BJ (cell line): ENCODE measurements at places on chromosomes 3 and 15.

- no peak for DNase-seq
Observed at GRCh38 chr3:125331243-125331642, 43.9 kb downstream of the ZNF148 start.

- DNase-seq: no peak
Observed at GRCh38 chr3:108185536-108185935, 36.7 kb downstream of the IFT57 start.

DNA sequence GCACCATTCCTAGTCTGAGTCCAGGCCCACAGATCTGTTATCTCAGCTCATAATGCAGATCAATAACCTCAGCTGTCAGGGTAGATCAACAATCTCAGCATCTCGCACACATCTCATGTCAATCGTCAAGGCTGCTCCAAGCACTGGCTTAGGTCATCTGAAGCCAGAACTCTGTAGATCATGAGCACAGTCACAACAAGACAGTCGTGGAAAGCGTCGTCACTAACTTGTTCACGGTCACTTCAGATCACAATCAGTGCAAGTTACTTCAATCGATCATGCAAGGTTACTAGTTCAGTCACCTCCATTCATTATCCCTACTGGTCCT, 71.8 kb downstream of the RBPMS2 start:
- DNase-seq: no peak

DNA sequence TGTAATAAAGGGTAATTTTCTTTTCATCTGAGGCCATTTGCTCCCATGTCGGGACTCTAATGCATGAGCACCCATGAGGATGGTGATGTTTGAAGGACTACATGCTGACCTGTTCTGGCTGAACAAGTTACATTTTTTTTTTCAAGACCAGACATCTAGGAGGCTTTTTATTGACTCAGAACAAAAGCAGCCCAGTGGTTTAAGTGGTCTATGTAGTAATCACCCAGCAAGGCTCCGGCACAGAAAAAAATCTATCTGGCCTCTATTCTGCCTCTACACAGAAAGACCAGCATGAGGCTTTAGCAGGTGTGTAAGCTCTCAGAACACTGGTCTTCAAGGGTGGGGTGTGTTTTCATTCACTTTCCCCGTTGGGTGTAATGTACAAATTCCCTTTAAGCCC, 95.1 kb upstream of the ZBED2 start:
- DNase-seq: no peak

GRCh38 chr3:120793601-120794000, 51.1 kb downstream of the GTF2E1 start:
- no peak for DNase-seq

GRCh38 chr3:136939489-136939888, 18.3 kb upstream of the IL20RB start:
- DNase-seq: no peak

GRCh38 chr15:64586984-64587383, 126.6 kb downstream of the ZNF609 start:
- no peak for DNase-seq

DNA sequence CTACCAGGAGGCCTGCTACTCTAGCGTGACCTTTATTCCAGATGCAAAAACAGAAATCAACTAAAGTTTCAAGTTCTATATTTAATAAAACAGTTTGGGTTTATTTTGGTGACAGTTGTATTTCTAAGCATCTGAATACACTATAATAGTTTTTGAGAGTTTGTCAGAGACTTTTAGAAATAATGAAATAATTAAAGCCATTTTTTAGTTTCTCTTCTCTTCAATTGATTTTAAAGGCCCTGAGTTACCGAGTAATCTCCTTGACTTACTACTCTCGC, 523.4 kb downstream of the CADM2 start:
- DNase-seq: no peak

- DNase-seq: no peak
Observed at GRCh38 chr3:150129166-150129565, 158.5 kb upstream of the PFN2 start.

DNA sequence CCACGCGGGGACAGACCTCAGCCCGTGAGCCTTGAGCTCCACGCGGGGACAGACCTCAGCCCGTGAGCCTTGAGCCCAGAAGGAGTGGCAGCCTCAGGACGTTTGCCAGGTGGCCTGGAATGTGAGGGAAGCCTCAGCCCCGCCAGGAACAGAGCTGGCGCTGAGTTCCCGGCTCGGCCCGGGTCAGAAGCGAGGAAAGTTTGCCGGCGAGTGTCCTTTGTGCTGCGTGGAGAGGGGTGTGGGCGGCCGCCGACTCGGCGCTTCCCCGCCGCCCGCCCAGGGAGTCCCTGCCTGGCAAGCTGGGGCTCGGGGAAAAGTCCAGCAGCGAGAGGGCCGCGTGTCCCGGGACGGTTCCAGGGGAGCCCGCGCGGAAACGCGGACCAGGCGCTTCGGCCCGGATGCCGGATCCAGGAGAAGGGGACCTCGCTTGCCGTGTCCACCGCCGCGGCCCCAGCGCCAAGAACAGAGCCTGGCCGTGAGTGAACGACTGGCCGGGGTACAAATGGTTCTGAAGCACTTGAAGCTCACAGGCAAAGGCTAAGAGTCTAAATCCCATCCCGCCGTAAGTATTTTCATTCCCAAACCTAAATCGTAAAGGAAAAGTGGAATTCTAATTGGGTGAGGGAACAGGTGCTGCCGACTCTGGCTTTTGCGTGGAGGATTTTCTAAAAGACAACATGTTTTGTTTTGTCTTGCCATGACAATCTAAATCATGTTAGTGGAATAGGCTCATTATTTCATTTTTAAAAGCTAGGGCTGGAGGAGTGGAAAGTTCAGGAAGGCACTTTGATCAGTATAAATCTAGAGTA, 1.7 kb downstream of the LRRN1 start:
- no peak for DNase-seq

DNA sequence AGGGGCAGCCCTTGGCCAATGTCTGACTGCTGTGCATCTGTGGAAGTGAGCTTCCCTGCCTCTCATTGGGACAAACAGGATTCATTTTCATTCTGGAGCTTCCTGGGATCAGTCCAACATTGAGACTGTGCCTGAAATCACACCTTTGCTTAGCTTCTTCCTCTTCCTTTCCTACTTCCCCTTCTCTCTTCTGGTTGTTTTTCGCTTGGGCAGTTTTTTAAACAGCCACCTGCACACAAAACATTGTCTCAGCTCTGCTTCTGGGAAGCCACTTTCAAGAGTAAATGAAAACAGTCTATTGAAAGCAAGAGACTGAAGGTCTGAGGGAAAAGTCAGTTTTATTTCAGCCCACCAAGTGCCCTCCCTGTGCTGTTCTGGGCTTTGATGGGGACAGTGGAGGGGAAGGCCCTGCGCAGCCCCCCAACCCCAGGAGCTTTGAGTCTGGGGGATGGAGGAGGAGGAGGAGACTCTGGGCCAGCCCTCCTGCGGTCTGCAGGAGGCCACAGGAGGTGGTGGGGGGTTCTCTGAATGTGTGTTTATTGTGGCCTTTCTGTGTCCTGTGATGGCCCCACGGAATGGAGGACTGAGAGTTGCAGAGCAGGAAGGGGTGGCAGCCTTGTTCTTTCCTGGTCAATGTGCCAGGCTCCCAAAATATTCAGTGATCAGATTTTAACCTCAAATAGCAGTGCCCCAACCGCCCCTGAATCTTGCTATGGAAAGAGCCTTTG, 7.8 kb upstream of the ISLR2 start:
- DNase-seq: no peak

GRCh38 chr3:89245612-89246011, 138.2 kb downstream of the EPHA3 start:
- no peak for DNase-seq

DNA sequence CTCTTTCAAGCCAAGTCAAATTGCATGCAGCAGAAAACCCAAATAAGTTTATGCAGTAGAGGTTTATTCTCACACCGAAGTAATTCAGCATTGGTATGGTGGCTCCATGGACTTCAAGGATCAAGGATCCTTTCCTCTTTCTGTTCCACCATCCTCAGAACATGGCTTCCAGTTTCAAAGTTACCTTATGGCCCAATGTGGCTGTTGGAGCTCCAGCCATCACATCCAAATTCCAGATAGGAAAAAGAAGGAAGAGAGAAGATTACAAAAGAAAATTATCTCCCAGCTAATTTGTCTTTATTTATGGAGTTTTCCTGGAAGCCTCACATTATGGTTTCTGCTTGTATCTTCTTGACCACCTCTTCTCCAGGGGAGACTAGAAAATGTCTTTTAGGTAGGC, 282.5 kb upstream of the CTDSPL start:
- no peak for DNase-seq

GRCh38 chr3:43031889-43032545, 52.9 kb downstream of the GASK1A start:
- no peak for DNase-seq

GRCh38 chr3:62872318-62872717, 2.9 kb downstream of the CADPS start:
- no peak for DNase-seq

DNA sequence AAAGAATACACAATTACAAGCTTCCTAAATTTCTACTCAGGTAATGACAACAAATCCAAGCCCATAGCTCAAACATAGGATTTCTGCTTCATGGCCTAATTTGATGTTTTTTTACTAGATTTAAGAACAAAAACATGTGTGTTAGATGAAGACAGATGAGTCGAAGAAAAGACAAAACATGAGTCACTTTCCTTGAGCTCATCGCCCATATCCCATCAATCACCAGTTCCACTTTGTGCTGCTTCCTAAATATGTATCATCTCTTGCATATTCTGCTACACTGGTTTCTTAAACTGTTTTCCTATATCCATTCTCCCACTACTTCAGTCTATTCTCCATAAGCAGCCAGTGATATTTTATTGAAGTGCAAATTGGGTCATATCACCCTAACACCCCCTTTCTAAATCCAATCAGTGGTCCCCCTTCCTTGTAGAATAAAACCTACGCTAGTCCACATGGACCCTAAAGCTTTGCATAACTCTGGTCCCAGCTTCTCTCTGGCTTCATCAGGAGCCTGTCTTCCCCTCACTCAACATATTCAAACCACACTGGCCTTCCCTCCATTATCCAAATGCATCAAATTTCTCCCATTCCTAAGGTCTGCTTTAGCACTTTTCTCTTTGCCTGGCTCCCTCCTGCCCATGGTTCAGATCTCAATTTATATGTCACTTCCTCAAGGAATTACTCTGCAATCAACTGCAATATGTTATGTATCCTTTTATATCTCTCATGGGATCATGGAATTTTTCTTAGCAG, 1033.9 kb downstream of the FHIT start:
- no peak for DNase-seq

DNA sequence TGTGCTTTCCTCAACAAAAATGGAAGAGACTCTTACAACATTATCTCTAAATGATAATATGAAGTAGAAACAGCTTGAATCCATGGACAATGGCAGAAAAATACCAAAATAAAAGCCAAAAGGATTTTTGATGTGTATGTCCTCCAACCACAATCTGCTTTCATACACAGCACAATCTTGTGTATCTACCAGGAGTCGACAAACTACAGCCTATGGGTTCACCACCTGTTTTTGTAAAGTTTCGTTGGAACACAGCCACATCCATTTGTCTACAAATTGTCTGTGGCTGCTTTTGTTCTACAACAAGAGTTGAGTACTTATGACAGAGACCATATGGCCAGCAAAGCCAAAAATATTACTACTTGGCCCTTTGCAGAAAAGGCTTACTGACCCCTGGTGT, 88.7 kb upstream of the UBE2E2 start:
- DNase-seq: no peak

DNA sequence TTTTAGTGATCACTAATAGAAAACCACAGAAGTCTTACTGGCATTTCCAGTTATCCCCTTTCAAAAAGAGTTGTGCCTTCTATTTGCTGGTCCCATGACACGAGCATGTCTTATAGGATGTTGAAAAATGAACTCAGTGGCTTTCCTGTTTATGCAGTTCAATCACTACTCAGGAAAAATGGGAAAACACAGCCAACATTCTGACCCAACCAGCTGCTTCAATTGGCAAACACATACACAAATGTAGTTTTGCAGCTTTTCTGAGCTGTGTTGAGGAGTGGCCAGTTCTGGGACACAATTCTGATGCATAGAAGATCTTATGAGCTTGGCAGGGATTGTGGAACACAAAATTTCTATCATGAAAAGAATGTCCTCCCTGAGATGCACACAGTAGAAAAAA, 40.3 kb downstream of the FSTL1 start:
- no peak for DNase-seq

GRCh38 chr3:179624451-179624850, 19.9 kb downstream of the NDUFB5 start:
- DNase-seq: no peak

- DNase-seq: no peak
Observed at GRCh38 chr3:346186-346585, 149.6 kb downstream of the CHL1 start.

- DNase-seq: no peak
Observed at GRCh38 chr3:52022323-52023100, 26.8 kb upstream of the RPL29 start.

- no peak for DNase-seq
Observed at GRCh38 chr15:55897560-55898336, 95.7 kb downstream of the NEDD4 start.

- DNase-seq: no peak
Observed at GRCh38 chr15:25437777-25438600, 835 bp downstream of the UBE3A start.

DNA sequence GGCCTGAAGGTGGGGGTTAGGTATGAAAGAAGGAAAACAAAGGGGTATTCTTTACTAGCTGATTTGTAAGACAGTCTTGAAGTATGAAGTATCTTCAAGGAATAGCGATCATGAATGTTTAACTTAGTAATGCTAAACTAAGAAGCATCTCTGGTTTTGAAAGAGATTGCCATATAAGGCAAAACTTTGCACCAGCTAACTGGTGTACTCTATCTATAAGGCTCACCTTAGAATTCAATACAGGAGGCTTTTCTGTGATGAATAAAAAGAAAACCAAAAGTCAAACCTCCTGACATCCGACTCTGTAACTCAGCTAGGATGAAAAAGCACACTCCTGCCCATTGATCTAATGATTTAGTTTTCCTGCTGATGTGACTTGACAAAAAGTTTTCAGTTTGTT, 54.7 kb downstream of the FOXP1 start:
- DNase-seq: no peak

DNA sequence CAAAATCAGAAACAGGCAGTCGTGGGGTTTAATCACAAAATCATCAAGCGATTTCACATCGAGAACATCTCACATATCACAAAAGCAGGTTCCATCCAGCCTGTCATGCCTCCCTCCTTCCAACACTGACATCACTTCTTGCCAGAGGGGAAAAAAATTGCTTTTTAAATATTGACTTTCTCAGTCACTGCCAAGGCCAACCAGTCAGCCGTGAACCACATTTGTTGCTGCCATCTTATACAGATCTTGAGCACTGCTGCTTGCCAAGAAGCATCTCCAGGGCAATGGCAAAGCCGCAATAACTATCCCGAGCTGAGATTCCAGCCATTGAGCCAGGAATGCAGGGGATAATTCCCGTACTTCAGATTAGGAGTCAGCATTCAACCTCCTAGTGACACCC, 174.6 kb downstream of the ANXA2 start:
- no peak for DNase-seq

GRCh38 chr3:121629601-121630000, 31.1 kb downstream of the HCLS1 start:
- no peak for DNase-seq

DNA sequence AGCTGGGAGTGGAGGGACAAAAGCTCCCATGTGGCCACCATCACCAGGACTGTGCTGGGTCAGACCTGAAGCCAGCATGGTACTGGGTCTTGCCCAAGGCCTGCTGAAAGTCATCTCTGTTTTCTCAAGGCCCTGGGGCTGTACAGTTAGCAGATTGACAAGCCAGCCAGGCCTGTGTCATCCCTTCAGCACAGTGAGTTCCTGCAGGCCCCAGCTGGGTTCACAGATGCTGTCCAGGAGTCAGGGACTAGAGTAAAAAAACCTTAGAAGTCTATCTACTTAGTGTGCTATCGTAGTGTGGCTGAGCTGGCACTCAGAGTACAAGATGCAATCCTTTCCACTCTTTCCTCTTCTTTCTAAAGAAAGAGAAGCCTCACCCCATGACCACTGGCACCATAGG, 246.0 kb upstream of the NAALADL2 start:
- no peak for DNase-seq
